ENCODE measurements at places on chromosomes 7 and 10. TPM values are rescaled to one million over a fixed set of nuclear protein-coding genes. Genes with fewer than 3 reads are reported as not detected.
A peak's percentile ranks its signal among the peaks of the same experiment; 100 is the strongest.

CLRN3 gene
- 0.28 TPM for polyA plus RNA-seq

ZNF138 gene
- 7.6 TPM for polyA plus RNA-seq

GRCh38 chr10:108422286-108422685, 1257.8 kb upstream of the SORCS1 start:
- no peak for DNase-seq

DNA sequence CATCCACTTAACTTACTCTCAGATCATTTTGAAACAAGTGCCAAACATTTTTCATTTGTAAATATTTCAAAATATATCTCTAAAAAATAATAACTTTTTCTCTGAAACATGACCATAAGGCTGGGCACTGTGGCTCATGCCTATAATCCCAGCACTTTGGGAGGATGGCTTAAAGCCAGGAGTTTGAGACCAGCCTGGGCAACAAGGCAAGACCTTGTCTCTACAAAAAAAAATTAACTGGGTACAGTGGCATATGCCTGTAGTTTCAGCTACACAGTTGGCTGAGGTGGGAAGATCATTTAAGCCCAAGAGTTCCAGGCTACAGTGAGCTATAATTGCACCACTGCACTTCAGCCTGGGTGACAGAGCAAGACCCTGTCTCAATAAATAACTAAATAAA, 36.4 kb downstream of the USP54 start:
- peak; percentile 32 for DNase-seq

- no peak for DNase-seq
These were observed 10.0 kb upstream of the TLX1 start for GRCh38 chr10:101120884-101121653.

Measured in muscle of leg (tissue), 16 donors.